ENCODE measurements at places on chromosomes 11 and 22.
A peak's percentile ranks its signal among the peaks of the same experiment; 100 is the strongest.

DNA sequence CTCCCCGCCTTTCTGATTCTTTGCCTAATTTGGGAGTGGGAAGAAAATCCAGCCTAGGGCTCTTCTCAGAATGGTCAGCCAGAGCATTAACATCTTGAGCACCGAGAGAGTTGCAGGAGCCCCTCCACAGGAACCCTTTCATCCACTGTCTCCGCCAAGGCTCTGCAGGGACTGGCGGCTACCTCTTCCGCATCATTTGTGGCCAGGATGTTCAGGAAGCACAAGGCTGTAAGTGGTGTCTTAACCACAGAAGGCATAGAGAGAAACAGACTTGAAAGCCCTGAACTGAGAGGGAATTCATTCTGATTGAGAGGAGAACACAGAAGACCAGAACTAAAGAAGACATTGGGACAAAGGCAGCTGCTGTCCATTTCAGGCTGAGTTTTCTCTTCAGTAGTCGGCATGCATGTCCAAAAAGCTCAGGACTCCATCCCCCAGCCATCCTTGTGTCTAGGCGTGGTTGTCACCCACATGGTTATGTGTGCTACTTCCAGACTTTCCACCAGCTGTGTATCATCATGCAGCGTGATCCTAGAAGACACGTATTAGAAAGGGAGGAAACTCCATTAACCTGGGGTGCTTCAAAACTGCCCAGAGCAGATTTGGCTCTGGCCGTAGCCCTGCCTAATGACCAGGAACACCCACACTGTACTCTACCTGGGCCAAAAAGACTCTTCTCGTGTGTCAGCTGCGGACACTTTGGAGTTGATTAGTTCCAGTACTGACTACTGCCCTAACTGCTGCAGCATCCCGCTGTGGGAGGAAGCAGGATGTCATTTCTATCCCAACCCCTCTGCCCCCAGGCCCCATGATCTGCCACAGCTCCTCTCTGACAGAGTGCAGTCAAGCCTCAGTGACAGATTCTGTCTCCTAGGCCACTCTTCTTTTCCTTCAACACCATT is 725.1 kb downstream of the NTM start:
- no peak for DNase-seq

- no peak for DNase-seq
Measured at GRCh38 chr11:108914981-108915380, 250.1 kb downstream of the DDX10 start.

DNA sequence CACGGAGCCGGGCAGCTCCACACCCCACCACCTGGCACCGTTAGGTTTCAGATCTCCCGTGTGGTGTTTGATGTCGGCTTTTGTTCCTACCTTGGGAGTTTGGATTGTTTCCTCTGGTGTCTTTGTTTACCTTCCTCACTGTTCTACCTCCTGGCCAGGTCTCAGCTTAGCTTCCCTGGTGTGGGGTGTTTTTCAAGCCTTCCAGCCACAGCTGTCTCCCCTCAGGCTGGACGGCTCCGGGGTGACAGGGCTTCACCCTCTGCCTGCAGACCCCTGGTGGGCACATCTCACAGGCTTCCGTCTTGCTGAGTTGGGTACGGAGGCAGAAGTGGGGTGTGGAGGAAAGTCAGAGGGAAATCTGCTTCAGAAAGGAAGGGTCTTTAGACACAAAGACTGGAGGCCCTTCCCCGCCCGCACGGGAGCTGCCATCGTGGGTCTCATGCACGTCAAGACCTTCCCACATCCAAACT is 59.6 kb upstream of the EMID1 start:
- DNase-seq = no peak

DNA sequence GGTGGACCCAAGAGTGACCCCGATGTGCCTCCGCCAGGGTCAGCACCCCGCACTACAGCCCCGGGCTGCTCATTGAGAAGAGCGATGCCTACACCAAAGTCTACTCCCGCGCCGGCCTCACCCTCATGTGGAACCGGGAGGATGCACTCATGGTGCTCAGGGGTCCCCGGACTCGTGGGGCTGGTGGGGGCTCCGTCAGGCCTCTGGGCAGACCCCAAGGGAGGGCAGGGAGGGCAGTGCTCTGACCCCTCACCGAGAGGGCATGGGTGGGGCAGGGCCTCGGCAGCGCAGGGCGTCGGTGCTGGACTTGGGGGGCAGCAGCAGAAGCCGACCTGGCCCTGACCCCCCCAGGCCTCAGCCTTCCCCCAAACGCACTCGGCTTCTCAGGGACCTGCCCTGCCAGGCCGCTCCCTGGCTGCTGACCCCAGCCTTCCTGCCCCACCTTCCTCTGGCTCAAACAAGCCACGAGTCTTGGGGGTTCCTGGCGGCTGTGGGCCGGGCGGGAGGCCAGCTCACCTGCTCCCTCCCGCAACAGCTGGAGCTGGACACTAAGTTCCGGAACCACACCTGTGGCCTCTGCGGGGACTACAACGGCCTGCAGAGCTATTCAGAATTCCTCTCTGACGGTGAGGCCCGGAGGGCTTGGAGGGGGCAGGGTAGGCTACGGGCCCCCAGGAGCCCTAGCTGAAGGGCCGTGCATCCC is 2.9 kb downstream of the MUC2 start:
- DNase-seq = no peak

DNA sequence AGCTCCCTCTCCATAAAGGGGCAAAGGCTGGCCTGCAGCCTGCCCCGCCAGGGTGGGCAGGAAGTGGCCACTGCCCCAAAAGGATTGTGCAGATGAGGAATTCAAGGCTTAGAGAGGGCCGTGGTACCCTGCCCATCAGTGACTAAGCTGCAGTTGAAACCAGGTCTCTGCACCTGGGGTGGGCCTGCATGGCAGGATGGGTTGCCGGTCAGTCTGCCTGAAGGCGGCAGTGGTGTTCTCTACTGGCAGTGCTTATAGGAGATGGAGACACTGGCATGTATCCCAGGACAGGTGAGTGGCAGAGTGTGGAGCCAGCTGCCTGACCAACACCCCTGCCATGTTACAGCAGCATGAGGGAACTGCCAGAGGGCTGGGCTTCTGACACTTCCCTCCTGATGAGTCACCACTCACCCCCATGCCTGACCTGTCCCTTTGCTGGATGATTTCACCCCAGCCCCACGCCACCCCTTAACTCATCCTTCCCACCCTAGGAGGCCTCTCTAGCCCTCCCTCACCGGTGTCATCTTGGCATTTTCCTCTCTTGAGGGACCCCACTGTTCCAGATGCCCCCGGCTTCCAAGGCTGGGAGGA is 70.2 kb upstream of the LMO1 start:
- no peak for DNase-seq

- DNase-seq = no peak
Measured at GRCh38 chr11:70505761-70506657, 107.7 kb downstream of the CTTN start.

DNA sequence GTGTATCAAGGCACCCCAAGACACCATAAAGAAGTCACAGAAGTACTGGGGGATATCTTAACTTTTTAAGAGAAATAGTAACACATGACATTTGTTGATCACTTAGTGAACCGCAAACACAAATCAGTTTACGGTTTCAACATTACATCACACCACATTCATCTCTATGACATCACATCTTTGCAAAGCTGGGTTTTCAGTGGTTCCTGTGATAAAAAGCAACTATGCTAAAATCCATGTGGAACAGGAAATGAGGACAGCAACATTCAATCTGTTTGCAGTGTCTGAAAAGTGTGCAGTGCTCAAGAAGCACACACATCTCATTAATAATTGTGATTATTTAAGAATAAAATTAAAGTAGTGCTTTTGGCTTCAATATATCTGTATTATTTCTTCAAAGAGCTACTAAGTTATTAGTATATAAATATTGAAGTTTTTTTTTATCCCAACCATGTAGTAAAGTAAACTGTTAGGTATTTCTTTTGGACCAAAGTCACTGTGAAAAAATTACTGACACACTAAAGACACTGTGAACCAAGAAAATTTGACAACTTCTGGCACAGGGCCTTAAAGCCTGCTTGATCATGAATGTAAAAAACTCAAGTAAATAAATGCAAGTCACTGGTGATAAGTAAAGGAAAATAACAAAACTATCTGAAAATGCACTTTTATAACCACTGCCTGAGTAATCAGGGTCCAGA is 156.0 kb upstream of the SOX6 start:
- no peak for DNase-seq

- no peak for DNase-seq
Measured at GRCh38 chr11:17649261-17649660, 70.1 kb upstream of the MYOD1 start.

DNA sequence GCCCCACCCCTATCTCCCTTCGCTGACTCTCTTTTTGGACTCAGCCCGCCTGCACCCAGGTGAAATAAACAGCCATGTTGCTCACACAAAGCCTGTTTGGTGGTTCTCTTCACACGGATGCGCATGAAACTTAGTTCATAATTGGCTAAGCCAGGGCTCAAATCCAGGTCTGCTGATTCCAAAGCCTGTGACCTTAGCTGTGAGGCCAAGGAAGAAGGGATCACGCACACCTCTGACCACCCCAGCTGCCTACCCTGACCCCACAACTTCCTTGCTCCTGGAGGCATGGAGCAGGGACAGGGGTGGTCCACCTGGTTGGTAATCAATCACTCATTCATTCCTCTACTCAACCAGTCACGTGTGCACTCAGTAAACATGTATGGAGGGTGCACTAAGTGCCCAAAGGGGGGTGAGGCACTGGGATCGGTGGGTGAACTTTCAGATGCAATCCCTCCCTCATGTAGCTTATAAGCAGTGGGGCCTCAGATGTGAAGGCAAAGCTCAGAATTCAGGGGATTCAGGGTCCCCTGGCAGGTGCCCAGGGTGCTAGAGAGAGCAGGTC is 10.3 kb downstream of the FXYD2 start:
- DNase-seq = no peak

DNA sequence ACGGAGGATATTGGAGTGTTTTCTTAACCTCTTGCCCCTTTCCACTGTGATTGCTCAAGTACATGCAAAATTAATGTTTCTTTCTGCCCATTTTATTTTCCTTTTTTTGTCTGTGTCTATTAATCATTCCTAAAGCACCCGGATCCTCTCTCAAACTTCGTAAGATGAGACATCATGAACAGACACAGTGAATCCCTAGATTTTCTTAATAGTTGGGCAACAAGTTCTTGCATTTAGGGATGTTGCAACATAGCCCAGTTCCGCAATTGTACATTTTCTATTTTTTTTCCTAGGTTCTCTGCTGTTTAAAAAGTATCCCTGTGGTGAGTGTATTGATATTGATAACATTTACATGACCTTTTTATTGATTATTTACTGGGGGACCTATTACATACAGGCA is 2.9 kb downstream of the FAM111A start:
- DNase-seq = peak; percentile 17

GRCh38 chr22:49617866-49618676 is 209.6 kb downstream of the BRD1 start:
- no peak for DNase-seq

DNA sequence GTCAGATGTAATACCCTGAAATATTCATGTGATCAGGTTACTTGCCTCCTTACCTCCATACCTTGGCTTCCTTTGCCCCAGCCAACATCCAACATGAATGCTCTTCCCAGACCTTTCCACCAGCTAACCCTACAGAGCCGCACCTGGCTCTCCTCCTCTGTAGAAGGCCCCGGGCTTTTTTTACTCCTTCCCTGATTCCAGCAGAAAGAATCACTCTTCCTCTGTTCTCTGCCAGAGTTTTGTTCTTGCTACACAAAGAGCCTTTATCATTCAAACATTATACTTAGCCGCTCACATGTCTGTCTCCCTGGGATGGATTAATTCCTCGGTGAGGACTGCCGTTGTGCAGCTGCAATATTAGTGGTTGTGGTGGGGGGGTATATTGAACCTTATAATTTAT is 116.8 kb upstream of the GRAMD1B start:
- no peak for DNase-seq

DNA sequence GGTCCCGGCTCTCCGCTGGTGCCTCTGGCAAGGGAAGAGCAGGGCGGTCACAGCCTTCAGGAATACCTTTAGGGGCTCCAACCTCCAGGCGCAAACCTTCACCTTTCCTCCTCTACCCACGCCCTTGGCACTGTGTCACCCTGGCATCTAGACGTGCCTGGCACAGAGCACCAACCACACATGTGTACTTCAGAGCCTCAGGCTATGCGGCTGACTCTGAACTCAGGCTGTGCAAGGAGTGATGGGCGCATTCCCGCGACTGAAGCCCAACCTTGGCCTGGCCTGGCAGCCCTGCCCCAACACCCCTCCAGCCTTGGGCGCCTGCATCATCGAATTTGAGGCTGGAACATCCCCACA is 11.4 kb downstream of the SCARF2 start:
- no peak for DNase-seq

GRCh38 chr11:16356057-16356760 is at the start of gene SOX6:
SOX6 (minus strand) TSS chr11:16356546; CDS start chr11:16341248, 15,298 bp downstream.
- DNase-seq = peak; percentile 2

DNA sequence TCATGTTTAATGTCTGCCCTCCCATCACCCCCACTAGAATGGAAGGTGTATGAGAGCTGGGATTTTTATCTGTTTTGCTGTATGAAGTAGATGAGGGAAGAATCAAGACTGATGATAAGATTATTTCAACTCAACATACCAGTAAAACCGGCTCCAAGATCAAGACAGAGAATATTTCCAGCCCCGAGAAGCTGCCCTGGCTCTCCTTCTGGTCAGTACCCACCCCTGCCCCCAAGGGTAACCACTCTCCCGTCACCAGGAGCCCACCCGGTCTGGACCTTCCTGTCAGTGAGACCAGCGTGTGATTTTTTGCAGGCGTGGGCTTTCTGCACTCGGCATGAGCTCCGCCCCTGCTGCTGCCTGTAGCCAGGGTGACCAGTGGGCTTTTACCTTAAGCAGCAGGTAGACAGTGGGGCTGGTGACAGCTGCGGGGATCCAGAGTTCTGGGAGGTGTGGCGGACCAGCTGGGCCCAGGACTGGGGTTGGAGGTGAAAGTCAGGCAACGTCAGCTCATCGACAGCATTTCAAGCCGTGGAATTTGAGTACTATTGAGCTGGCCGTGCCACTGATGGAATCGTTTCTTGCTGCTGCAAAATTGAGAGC is 25.6 kb downstream of the RPL3 start:
- no peak for DNase-seq

- no peak for DNase-seq
Measured at GRCh38 chr11:115578275-115578674, 74.1 kb upstream of the CADM1 start.

GRCh38 chr11:119338318-119338890 is 2.3 kb downstream of the C1QTNF5 start:
- DNase-seq = peak; percentile 92

GRCh38 chr11:48025293-48025983 is 45.1 kb downstream of the PTPRJ start:
- DNase-seq = no peak

- no peak for DNase-seq
Measured at GRCh38 chr11:107915229-107915628, 13.0 kb upstream of the RAB39A start.

- DNase-seq = no peak
Measured at GRCh38 chr11:10021563-10021962, 272.5 kb downstream of the SBF2 start.
